Activated naive CD4-positive, alpha-beta T cell treated with anti-CD3 and anti-CD28 coated beads, Interleukin-2, amount 50 U/mL, for 16 hours (primary cell): ENCODE measurements at places on chromosomes 2 and 18.
A peak's percentile ranks its signal among the peaks of the same experiment; 100 is the strongest.

GRCh38 chr2:216756435-216756834, 61.1 kb upstream of the IGFBP5 start:
- no peak for DNase-seq

GRCh38 chr2:133790711-133791110, 222.4 kb upstream of the NCKAP5 start:
- no peak for DNase-seq

- no peak for DNase-seq
Observed at GRCh38 chr18:63858456-63858855, 29.0 kb upstream of the SERPINB2 start.

GRCh38 chr2:189218236-189218635, 38.7 kb upstream of the COL5A2 start:
- no peak for DNase-seq

- no peak for DNase-seq
Observed at GRCh38 chr18:37361335-37362157, 204.1 kb downstream of the CELF4 start.

DNA sequence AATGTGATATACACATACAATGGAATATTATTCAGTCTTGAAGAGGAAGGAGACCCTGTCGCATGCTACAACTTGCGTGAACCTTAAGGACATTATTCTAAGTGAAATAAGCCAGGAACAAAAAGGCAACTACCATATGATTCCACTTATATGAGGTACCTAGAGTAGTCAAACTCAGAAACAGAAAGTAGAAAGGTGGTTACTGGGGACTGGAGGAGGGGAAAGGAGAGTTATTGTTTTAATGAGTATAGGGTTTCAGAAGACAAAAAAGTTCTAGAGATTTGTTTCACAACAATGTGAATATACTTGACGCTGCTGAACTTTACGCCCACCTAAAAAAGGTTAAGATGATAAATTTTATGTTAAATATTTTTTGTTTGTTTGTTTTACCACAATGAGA, 47.0 kb downstream of the CXCR4 start:
- DNase-seq: no peak

DNA sequence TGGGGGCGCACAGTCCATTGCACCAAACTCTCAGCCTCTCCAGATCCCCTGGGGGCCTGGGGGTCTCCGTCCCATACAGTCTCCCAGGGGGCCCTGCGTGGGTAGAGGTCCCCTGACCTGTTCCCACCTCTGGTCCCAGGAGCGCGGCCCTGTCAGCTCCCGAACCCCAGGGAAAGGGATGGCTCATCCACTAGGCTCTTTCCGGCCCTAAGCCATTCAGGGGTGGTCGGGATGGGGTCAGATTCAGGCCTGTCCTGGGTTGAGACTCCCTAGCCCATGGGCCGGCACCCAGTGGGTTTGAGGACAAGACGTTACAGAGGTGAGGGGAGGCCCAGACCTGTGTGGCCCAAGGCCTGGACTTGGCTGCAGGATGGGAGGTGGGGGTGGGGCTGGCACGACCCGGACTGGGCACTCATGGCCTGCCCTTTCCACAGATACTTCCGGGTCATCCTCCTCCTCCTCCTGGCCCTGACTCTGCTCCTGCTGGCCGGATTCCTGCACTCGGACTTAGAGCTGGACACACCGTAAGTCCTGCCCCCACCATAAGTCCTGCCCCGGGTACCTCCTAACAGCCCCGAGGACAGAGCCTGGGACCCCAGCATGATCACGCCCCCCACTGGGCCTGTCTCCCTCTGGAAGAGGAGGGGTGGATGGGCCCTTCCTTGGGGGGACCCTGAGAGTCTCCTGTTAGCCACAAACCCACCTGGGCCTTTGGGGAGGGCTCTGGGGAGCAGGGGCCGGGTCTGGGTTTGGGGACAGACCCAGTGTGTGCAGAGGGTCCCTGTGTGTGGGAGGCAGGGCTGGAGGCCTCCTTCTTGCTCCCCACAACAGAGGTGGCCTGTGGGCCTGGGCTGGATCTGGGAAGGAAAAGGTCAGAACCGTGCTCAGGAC, 10.1 kb upstream of the NEU4 start:
- DNase-seq: no peak

GRCh38 chr2:162086904-162087303, 12.9 kb upstream of the DPP4 start:
- no peak for DNase-seq

- no peak for DNase-seq
Observed at GRCh38 chr2:75549401-75550253, 11.1 kb downstream of the EVA1A start.

DNA sequence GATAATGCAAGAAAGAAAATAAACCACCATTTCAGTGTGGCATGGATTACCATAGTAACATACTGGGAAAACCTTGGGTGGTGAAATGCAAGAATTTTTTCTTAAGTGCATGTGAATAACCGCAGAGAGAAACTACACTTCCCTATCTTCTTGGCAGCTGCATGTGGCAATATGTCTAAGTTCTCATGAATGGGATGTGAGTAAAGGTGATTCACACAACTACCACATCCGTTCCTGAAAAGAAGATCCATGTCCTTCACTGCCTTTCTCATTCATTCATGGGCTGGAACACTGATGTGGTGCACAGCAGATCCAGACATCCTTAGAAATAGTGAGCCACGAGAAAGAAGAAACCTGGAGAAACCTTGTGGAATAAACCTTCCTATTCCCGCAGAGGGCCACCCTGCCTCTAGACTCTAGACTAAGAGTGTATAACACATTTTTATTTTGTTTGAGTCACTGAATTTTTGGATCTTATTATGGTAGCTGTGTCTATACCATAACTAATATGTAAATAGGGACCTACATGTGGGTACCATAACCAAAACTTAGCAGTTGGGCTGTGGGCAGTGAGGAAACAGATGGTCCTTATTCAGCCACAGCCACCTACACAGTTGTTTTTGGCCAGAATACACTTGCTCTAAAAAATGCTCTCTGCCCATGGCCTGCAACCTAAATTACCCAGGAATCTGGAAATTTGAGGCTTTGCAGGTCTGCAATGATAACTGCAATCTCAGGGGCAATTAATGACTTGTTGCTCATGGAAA, 573.3 kb downstream of the LRP1B start:
- DNase-seq: no peak

GRCh38 chr2:106943468-106944200, 57.7 kb upstream of the ST6GAL2 start:
- no peak for DNase-seq

DNA sequence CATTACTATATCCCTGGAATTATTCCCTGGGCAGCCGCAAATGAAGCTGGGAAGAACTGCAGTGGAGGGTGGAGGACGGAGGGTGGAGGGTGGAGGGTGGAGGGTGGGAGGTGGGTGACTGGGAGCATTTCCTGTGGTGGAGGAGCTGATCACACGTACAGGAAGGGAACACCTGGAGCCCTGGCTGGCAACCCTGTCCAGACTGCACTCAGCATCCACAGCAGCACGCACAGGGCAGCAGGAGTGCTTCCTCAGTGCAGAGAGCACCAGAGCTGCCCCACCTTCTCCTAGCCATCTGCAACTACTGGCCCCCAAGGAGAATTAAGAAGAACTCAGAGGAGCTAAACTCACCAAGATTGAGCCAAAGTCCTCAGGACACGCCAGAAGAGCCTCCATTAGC, 249.9 kb downstream of the EIPR1 start:
- no peak for DNase-seq

- DNase-seq: no peak
Observed at GRCh38 chr18:77254711-77255405, 5.2 kb downstream of the GALR1 start.

GRCh38 chr2:238847841-238848690, at the start of gene TWIST2:
TSS of gene TWIST2 (plus strand) at chr2:238848085. CDS start at chr2:238848216, 131 bp downstream.
- DNase-seq: no peak

- DNase-seq: no peak
Observed at GRCh38 chr18:42574871-42575270, 540.6 kb downstream of the RIT2 start.

GRCh38 chr2:105598829-105599698, 145.6 kb upstream of the NCK2 start:
- DNase-seq: no peak

GRCh38 chr2:136129601-136130000, 11.7 kb upstream of the CXCR4 start:
- no peak for DNase-seq

DNA sequence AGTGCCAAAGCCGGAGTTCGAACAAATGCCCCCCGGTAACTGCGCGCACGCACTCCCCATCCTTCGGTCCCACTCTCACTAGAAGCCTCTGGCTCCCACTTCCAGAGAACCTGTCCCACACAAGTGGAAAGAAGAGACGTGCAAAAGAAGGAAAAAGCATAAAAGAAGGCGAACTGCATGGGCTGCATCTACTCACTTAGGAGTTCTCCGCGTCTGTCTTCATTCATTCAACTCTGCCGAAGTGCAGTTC, 312 bp downstream of the NR4A2 start:
- no peak for DNase-seq

DNA sequence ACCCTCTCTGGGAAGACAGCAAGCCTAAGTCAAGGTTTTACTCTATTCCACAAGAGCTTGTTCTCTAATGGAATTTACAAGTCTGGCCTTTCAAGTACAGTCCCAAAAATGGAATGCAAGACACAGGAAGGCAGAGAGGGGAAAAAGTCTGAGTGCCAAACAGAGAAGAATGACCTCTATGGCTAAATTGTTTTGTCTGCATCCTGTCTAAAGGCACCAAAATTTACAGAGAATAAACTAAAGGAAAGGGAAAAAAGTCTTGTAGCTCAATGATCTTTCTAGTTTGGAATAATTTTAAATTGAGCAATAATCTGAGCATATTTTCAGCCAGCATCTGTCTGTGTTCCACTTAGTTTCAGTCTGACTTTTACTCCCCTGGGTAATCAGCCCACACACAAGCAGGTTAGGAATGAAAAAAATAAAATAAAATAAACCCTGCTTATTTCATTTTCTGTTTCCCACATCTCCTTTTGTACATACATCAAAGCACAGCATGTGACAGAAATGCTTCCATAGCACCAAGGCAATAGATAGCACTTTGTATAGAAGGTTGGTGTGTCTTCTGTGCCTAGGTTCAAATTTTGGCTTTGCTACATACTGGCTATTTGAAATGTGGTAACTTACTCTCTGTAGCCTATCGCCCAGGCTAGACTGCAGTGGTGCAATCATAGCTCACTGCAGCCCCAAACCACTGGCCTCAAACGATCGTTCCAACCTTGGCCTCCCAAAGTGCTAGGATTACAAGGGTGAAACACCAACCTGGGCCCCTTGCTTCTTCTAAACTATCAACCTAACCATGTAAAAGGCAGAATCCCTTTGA, 105.1 kb downstream of the SLC8A1 start:
- DNase-seq: no peak

DNA sequence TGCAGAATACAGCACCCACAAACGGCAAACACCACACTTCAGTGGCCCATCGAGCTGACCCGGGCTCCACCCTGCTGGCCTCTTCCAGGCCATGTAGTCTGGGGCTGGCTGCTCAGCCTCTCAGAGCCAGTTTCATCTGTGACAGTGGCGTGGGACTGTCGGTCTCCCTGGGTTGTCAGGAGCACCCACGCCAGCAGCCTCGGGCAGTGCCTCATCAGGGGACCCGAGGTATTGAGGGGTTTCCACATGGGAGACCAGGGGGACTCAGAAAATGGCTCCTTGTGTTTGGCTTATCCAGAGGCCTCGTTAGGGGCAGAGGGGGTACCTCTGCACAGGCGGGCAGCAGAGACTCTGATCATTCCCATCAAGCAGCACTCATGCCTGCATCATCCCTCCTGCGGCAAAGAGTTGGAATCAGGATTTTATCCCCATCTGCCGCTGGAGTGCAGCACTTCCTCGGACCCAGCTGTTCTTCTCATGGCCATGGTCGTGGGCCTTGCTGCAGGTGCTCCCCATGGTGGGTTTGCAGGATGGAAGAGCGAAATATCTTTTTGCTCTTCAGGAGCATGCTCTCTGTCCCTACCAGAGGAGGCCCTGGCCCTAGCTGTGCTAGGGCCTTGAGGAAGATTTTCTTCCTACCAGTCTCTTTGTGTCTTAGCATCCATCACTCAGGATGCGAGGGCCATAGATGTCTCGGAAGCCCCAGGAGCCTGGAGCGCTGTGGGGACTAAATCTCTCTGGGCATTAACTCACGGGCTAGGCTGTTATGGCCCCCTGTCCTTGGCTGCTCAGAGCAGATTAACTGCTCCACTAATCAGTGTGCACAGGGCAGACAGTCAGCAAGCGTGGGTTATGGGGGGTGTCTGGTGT, 100.8 kb downstream of the CLIP4 start:
- DNase-seq: no peak

GRCh38 chr2:88808083-88808482, 116.6 kb downstream of the RPIA start:
- no peak for DNase-seq

DNA sequence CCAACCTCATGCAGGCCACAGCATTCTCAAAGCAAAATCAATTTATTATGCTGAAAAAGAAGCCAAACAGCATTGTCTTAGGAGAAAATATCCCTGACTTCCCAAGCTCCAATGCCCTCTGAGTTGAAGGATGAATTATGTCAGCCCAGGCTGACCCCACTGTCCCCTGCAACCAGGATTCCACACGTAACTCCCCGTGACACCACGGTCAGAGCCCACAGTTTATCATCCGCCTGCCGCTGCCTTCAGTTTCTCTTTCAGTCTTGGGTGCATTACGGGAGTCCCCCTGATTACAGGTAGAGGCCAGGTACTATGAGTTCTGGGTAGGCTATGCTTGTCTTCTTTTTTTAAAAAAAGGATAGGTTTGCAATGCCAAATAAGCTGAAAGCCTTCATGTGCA, 244.2 kb downstream of the MYT1L start:
- no peak for DNase-seq

GRCh38 chr2:29011418-29012060, 30.4 kb downstream of the TOGARAM2 start:
- peak; percentile 49 for DNase-seq

DNA sequence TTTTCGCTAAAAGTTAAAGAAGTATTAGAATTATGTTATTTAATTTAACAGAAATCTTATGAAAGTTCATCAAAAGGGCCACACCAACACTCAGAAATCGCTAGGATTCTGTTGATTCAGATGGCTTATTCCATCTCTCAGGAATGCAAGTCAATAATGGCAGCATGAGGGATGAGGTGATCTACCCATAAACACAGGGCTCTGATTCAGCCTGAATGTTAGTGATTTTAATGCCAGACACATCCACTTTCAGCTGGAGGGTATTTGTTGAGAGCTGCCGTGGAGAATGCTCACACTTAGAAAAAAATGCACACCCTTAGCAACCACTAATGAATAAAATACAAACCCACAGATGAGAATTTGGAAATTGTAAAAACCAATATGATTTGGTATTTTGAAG, 173.3 kb upstream of the ERBB4 start:
- no peak for DNase-seq

- DNase-seq: no peak
Observed at GRCh38 chr2:113240150-113240914, 38.4 kb downstream of the PAX8 start.

DNA sequence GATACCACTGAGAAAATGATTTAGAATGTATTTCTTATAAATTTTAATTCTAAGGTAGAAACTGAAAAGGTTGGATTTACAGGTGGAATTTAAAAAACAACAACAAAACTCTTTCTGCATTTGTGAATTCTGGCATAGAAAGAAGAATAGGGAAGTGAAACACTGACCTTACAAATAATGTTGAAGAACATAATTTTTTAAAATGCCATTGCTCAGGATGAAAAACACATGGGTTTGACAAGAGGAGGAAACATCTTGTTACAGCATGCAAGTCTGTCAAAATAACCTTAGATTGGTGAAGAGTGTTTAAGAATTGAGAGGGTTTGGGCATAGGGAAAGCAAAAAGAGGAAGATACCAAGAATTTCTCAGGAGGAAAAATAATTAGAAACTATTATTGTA, 184.3 kb downstream of the UBE2E3 start:
- DNase-seq: no peak
